ENCODE measurements at places on chromosomes 3 and 15. TPM values are rescaled to one million over a fixed set of nuclear protein-coding genes. Genes with fewer than 3 reads are reported as not detected.

- H3K4me3 ChIP-seq: peak overlapping the region; percentile 38
- H3K4me1 ChIP-seq: peaks cover 30% of the 10 kb centered on the region
- H3K36me3 ChIP-seq: no peaks in the 10 kb centered on the region
- peaks cover 23% of the 10 kb centered on the region for H3K27me3 ChIP-seq
- H3K27ac ChIP-seq: no peak overlapping the region
These were observed 520 bp downstream of the GREM1 start for GRCh38 chr15:32718227-32718820.

DNA sequence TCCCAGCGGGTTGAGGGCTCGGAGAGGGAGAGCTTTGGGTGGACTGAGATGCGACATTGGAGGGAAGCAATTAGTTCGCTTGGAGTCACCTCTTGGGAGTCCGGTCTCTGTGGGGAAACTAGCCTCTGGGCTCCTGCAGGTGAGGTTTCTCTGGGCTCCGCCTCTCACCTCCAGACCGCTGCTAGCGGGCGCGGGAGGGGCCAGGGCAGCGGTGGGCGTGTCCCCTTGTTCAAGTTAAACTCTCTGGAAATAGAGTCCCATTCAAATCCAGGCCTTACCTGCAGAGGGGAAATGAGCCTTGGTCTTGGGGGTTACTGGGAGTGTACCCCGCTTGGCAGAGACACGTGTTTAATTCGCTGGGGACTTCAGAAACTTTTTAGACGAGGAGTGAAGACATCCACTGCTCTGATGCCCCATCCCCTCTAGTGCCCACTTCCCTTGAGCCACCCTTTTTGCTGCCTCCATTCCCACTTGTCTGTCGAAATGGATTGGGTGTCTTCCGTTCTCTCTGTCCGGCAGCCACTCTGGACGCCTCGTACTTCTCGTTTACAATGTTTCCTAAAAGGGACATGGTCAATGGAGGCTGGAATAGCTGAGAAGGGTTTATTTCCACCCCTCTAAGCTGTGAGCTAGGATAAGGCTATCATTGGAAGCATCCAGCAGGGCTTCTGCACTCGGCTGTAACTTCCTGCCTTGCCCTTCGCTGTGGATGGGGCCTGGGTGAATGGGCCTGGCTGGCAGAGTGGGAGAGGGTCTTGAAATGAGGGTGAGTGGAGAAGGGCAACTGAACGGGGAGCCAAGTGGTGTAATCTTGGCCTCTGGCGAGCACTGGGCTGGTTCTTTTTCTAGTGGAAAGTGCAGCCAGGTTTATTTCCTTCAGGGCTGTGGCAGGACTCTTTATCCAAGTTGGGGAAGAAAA is 1.1 kb downstream of the MITF start:
- H3K4me1 ChIP-seq: peaks cover 13% of the 10 kb centered on the region
- peak; percentile 26 for DNase-seq
- no peaks in the 10 kb centered on the region for H3K27me3 ChIP-seq
- H3K36me3 ChIP-seq: no peaks in the 10 kb centered on the region
- H3K4me3 ChIP-seq: peak overlapping the region; percentile 76

GRCh38 chr3:194446754-194447153 is 40.0 kb downstream of the ATP13A3 start:
- no peak overlapping the region for H3K4me3 ChIP-seq
- no peaks in the 10 kb centered on the region for H3K27me3 ChIP-seq
- H3K4me1 ChIP-seq: no peaks in the 10 kb centered on the region
- H3K36me3 ChIP-seq: peaks cover 54% of the 10 kb centered on the region
- H3K27ac ChIP-seq: no peak overlapping the region
- DNase-seq: no peak

DNA sequence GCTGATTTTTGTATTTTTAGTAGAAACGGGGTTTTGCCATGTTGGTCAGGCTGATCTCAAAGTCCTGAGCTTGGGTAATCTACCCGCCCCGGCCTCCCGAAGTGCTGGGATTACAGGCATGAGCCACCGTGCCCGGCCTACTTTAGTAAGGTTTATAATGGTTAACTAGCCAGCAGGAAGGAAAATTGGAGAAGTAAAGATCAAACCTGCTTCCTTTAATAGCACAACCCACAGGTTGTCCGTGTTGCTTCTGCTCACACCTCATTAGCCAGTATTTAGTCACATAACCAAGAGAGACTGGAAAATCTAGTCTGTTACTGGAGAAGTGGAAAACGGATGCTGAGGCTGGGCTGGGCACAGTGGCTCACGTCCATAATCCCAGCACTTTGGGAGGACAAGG is 51.9 kb upstream of the TBL1XR1 start:
- no peak overlapping the region for H3K27ac ChIP-seq
- no peak overlapping the region for H3K4me3 ChIP-seq
- no peaks in the 10 kb centered on the region for H3K27me3 ChIP-seq
- H3K36me3 ChIP-seq: no peaks in the 10 kb centered on the region
- no peaks in the 10 kb centered on the region for H3K4me1 ChIP-seq
- DNase-seq: no peak

GRCh38 chr15:32952901-32953532 is 235.2 kb downstream of the GREM1 start:
- no peaks in the 10 kb centered on the region for H3K36me3 ChIP-seq
- H3K4me1 ChIP-seq: no peaks in the 10 kb centered on the region
- no peaks in the 10 kb centered on the region for H3K27me3 ChIP-seq
- no peak overlapping the region for H3K27ac ChIP-seq
- no peak for DNase-seq

DNA sequence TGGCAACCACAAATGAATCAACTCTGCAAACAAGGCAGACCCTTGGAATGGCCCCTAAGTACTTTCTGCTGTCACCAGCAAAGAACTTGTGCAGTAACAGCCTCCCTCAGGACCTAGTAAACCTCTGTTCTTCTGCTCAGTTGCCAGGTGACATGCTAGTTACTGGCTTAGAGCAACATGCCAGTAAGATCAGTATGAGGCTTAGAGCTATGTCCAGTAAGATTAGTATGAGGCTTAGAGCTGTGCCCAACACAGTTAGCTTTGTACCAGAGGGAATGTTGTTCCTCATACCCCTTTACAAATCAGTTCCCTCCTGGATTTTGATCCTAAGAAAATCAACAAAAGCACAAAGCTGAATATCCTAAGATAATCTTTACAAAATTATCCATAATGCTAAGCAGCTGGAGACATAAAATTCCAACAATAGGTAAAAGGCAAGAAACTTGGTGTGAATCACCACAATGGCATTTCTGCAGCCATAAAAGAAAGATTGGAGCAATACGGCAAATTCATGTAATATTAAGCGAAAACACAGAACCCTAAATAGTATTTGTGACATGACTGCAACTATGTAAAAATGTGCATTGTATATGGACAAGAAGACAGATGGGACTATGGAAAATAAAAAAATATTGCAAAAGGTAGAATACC is 107.3 kb upstream of the LPP start:
- H3K36me3 ChIP-seq: no peaks in the 10 kb centered on the region
- no peak overlapping the region for H3K4me3 ChIP-seq
- no peaks in the 10 kb centered on the region for H3K4me1 ChIP-seq
- no peak overlapping the region for H3K27ac ChIP-seq
- no peak for DNase-seq

GRCh38 chr15:92457471-92458041 is 63.9 kb downstream of the ST8SIA2 start:
- no peak overlapping the region for H3K27ac ChIP-seq
- H3K27me3 ChIP-seq: no peaks in the 10 kb centered on the region
- no peak overlapping the region for H3K4me3 ChIP-seq
- no peaks in the 10 kb centered on the region for H3K4me1 ChIP-seq

DLL4 gene
- 8.7 TPM for polyA plus RNA-seq

GOLGA8B gene
- polyA plus RNA-seq: 4.0 TPM

GPR27 gene
- 0.26 TPM for polyA plus RNA-seq

KNL1 gene
- polyA plus RNA-seq: 0.10 TPM
